ENCODE measurements at places on chromosomes 5 and 9.

DNA sequence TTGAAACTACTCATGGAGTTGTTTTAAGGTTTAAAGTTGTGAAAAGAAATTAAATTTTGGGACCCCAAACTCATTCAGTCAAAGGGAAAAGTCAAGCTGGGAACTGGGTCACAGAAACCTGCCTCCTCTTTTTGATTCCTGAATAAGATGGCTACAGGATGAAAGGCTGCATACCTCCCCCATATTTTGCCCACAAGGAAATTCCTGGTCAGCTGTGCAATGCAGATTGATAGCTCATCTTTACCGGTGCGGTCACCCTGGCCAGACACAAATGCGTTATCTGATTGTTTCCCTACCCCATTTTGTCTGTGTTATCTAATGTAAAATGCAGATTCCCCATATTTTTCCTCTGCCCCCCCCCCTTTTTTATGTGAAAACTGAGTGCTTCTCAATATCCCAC, 1.3 kb downstream of the HAVCR2 start:
- no peak for DNase-seq

GRCh38 chr5:146254223-146254622, 50.8 kb downstream of the RBM27 start:
- DNase-seq = no peak

DNA sequence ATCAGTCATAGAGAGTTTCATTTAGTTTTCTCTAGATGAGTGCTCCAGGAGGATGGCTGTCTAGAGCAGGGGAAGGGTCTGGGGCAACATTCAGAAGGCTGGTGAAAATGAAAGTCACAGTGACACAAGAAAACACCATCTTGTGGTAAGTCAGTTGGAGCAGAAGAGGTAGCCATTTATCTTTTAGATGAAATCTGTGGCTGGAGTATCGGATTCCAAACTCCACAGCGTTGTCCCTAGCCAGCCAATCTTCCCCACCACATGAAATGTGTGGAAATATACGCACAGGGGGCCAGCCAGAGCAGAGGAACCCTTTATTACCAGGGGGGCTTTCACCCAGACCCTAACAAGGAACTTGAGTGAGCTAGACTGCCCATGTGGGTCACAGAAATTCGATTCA, 15.9 kb upstream of the TNFAIP8 start:
- DNase-seq = no peak

DNA sequence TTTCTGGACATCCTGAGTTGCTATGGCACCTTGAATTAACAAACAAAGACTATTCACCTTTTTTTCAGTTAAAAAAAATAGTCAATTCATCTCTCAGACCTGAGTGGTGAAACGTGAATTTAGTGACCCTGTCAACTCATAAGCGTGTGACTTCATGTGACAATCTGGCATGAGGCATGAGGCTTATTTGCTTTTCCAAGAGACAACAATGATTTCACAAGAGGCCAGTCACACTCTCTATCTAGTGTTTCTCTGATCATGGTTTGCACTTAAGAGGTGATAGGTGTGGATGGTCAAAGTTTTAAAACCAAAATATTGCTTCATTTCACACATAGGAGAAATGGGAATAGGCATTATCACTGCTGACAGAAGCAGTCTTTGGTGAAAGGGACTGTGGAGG, 559.6 kb upstream of the ACO1 start:
- DNase-seq = no peak

DNA sequence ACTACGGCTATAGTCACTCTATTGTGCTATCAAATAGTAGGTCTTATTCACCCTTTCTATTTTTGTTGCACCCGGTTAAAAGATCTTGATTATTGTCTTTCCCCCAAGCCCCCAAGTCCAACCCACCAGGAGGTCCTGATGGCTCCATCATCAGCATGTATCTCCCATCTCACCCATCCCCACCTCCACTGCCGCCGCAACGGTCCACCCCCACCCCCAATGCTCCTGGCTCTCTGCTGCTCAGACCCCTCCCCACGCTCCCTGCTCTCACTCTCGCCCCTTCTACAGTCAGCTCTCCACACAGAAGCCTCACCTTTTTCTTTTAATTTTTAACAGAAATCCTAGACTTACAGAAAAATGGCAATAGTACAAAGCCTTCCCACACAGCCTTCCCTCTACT, 51.5 kb upstream of the SH3PXD2B start:
- no peak for DNase-seq

GRCh38 chr5:85533341-85534047, 1084.2 kb upstream of the COX7C start:
- no peak for DNase-seq

GRCh38 chr5:148471379-148471778, 87.6 kb downstream of the FBXO38 start:
- DNase-seq = no peak

DNA sequence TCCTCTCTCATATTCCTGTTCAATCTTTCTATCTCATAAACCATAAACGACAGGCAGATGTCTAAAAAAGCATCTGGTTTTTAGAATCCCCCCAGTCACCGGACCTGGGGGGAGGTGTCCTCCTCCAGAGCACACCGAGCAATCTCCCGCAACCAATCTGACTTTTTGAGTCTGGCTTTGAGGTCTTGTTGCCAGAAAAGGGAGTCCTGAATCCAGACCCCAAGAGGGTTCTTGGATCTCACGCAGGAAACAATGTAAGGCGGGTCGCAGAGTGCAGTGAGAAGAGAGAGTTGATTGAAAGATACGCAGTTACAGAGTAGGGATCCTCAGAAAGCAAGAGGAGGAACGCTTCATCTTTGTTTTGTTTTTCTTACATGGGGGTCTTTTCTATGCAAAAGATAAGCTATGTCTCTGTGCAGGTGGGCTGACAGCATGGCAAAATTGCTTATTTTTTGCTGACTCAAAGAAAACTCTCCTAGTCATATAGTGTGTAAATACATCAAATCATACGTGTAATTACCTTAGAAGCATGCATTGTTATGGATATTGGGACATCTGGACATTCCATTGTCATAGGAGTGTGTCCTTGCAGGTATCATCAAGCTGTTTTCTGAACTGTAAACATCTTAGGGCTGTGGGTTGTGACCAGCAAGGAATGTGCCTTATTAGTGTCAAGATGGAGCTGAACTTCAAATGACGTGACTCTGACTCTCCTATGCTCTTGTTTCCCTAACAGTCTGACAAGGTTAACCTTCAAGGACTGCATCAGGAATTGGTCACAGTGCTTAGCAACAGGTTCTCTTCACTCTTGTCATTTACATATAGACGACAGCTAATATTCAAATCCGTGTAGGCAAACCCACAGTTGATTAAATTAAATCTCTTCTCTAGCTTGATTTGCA, 159.3 kb upstream of the DAPK1 start:
- DNase-seq = no peak

DNA sequence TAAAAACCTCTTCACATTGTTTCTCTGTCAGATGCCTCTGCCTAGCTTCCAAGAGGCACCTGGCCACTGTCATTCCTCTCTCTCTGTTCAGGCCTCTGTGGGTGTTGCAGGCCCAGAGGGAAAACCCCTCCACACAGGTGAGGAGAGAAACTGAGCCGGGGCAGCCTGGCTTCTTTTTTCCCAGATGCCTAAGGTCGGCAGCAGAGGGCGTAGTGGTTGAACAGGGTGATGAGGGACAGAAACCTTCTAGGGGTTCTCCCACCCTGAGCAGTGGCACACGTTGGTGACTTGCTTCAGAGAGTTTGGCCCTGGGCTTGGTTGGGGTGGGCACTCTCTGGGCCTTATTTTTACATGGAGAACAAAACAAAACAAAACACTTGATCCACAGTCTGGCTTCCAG, 12.2 kb downstream of the IL9 start:
- no peak for DNase-seq

All from HS-5 (cell line).